Omental fat pad (tissue), 4 donors: ENCODE measurements at places on chromosomes 3 and 15. TPM values are rescaled to one million over a fixed set of nuclear protein-coding genes. Genes with fewer than 3 reads are reported as not detected.

KIF9 gene
- 16.1 TPM for total RNA-seq

COL6A6 gene
- total RNA-seq: 0.79 TPM

TNK2 gene
- 12.6 TPM for total RNA-seq

LRTM1 gene
- not detected for total RNA-seq

PATL2 gene
- 1.7 TPM for total RNA-seq

SERINC4 gene
- total RNA-seq: not detected
